ENCODE measurements at places on chromosomes 6 and 20.

DNA sequence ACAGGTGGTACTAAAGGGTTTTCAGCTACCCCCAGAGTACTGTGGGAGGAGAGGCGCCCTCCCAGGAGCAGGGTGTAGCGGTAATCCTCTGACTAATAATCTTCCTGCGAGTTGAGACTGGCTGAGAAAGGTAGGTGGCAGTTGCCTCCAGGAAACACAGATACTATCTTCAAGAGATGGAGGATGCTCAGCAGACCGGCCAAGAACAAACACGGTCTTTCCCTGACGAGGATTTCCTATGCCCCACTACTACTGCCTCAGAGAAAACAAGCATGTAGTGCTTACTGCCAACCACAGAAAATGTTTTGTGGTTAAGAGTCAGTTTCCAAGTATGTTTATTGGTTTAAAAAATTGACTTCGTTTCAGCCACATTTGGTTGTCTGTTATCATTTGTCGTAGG is 26.8 kb downstream of the C6orf89 start:
- no peak for DNase-seq

GRCh38 chr6:88472851-88473525 is 306.8 kb upstream of the CNR1 start:
- no peak for DNase-seq

DNA sequence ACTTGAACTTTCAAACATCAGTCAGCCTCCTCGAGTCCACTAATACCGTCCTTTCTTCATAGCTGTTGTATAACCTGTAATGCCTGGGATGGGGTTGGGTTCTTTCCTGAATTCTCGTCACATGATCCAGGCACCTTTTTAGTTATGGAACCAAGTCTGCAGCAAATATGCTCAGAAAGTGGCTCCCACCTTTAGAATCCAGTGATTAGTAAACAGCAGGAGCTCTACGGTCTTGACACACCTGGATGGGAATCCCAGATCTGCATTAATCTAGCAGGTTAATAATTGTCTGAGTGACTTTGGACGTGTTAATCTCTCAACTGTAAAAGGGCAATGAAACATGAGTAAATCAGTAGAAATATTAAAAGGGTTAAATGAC is 729 bp upstream of the ZHX3 start:
- DNase-seq, result no peak

- DNase-seq, result no peak
These were observed 26.2 kb downstream of the ZKSCAN8 start for GRCh38 chr6:28167926-28168325.

- no peak for DNase-seq
These were observed 213.0 kb downstream of the TFAP2A start for GRCh38 chr6:10201606-10202510.

GRCh38 chr6:143522039-143522600 is 10.6 kb upstream of the FUCA2 start:
- DNase-seq, result no peak

DNA sequence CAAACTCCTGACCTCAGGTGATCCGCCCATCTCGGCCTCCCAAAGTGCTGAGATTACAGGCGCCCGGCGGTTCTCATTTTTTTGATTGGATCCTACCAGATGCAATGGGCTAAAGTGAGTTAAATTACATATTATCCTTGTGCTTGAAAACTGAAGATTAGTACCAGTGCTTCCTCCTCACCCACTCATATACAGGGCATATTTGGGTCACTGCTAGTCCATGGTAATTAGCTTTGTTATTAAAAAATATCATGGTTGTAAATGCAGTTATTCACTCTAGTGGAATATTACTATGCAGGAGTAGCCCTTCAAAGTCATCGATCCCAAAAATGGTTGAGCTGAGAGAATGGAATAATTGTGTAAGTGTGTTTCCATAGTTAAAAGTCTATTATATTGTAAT is 26.5 kb downstream of the ZNF292 start:
- DNase-seq, result no peak

Data from caudate nucleus (tissue), 63 donors.